ENCODE measurements at places on chromosomes 5 and 9. TPM values are rescaled to one million over a fixed set of nuclear protein-coding genes. Genes with fewer than 3 reads are reported as not detected.

Gene IFNK
- not detected for total RNA-seq

Gene SIT1
- not detected for total RNA-seq

Gene CDHR2
- total RNA-seq = 0.05 TPM

Gene GPR107
- 24.3 TPM for total RNA-seq

Gene KIF12
- total RNA-seq = 2.3 TPM

Gene CDKN2B-AS1
- total RNA-seq = not detected

Gene CYSRT1
- 4.7 TPM for total RNA-seq

Gene LCN9
- total RNA-seq = 0.14 TPM

Gene GFI1B
- total RNA-seq = 0.17 TPM

Gene TJP2
- 4.0 TPM for total RNA-seq

Gene FAXDC2
- total RNA-seq = 0.17 TPM

Gene OR1Q1
- 0.16 TPM for total RNA-seq

Gene ANKRD18B
- total RNA-seq = 4.0 TPM

Gene CDX1
- total RNA-seq = not detected

Data from A549 treated with dexamethasone at 1 μM for 4 hours (cell line).